ENCODE measurements at places on chromosomes 3 and 15.

DNA sequence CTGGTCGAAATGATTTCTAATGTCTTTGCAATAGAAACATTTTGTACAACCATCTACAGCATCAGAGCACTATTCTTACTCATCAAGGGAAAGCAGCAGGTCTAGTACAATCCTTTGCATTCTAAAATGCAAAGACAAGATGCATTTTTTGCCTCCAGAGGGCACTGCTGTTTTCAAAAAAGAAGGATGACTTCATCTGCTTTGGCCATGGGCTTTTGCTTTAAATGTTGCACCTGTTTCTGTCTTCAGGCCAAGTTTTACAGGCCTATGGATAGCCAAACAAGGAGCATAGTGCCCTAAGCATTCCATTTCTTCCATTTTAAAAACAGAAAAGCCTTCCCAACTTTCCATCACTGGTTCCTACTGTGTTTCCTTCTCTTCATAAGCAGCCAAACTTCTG, 3.4 kb downstream of the PARP9 start:
- DNase-seq, result peak; percentile 39

DNA sequence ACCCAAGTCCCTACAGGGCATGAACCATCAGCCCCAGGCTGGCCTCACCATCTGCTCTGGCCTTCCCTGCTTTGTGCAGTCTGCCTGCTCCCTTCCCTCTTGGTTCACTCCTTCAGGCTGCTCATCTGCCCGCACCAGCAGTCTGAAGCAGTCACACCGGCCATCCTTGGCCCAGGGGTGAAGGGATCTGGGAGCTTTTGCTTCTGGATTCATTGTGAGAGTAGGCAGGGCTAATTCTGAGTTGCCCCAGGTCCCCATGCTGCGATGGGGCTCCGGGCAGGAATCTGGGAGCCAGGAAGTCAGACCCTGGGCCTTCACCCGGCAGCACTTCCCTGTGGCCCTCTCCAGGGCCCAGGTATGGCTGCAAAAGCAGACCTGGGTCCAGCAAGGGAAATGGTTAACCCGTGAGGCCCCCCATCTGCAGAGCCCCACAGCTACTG, 99.7 kb downstream of the VGLL4 start:
- DNase-seq, result no peak

DNA sequence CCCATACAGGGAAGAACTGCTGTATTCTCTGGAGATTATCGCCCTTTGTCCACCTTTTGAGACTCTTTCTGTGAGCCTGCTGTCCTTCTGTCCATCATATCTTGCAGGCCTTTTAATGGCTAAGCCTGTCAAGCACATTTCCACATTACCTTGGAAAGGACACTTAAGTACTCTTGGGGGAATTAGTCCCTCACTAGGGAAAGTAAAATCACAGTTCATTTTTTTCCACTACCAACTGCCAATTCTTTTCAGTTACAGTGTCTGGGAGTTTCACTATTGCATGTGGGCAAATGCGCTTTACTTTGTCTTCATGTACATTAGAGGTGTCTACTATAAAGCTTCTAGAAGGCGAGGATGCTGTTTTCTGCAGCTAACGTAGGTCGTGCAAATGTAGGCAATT, 242.1 kb downstream of the NSUN3 start:
- DNase-seq, result no peak

DNA sequence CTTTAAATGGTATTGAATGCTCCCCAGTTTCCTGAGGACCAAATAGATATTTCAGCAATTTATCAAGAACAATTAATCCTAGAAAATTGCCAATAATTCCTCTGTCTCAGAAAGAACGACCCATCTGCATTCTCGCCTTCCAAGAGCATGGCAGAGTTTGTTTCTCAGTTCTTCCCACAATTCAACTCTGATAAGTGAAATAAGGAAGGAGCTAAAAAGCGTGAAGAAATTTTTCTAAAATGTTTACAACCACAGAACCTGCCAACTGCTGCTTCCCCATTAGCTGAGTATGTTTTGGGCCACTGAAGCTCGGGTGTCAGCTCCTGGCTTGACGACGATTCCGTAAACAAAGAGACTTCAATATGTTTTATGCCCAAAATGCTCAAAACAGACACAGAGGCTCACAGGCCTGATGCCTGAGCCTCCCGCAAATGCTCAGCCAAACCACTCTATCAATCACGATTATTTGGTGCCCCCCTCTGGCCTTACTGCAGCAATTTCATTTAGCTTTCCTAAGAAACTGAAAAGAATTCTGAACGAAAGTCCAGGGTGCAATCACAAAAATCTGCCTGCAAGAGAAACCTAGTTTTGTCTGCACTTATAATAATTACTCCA, 259.2 kb upstream of the CCDC54 start:
- DNase-seq, result peak; percentile 75

DNA sequence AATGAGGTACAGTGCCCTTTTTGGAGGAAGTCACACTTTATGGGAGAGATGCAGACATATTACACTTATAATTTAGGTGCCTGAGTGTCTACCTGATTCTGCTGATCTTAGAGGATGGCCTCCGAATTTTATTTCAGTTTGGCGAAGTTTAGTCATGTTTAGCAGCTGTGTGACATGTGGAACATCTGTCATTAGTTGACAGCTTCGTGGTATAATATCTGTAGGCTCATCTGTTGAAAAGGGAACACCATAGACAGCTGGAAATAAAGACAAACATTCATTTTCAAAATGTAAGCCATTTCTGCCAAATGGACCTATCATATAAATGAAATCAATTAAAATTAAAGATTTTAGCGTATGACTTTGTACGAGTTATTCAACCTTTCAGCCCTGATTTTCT, 165.4 kb downstream of the CFAP20DC start:
- no peak for DNase-seq

DNA sequence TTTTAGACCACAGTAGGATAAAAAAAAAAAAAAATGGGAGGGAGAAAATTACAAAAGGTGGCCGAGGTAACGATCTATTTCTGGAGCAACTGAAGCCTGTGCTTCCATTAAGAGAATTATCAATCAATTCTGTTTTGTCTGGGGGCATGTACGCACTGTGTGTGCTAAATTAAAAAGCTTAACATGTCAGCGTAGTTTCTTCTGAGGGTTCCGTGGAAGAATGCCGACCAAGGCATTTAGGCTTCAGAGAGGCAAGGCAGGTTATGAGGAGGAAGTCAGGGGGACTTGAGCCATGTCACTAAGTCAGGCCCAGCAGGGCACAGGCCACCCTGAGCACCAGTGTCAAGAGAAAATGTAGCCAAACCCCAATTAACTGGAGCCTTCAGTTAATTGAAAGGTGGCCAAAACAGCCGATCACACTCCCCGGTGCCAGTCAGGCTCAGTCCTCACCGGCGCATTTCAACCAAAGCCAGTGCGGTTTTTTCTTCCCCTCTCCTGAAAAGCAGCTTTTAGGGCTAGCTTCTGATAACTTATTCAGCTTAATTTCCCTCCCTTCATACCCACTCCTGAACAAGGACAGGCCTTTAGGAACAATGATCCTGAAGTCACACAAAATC, 113.9 kb downstream of the MEGF11 start:
- DNase-seq, result no peak

DNA sequence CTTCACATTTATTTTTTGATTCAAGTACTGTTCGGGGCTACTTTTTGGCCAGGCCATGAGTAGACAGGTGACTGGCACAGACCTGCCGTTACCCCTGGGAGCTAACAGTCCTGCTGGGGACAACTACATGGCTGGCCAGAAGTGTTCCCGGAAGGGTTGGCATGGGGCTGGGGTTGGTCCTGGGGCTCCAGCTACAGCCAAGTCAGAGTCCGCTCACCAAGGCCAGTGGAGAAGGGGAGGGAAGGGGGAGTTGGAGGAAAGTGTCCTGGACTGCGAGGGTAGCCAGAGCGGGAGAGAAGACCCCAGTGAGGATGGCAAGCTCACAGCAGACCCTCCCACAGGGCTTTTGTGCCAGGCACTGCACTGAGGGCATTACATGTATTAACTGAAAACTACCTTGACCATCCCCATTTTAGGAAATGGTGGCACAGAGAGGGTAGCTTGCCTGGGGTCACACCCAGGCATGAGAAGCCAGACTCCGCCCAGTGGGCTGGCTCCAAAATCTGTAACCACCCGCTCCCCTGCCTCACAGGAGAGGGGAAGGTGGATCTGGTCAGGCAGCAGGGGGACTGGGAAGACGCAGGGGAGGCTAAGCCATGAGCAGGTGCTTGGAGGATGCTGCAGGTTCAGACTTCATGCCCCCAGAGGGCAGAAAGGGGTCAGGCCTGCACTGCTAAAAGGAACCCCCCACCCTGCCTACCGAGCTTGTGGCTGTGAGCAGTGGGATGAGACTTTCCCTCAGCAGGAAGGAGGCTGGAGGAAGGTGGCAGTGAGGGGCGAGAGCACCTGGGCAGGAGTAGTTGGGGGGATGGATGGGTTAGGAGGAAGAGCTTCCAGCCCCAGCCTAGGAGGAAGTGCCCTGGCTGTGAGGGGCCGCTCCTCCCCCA, 38.3 kb upstream of the ESYT3 start:
- DNase-seq, result no peak

DNA sequence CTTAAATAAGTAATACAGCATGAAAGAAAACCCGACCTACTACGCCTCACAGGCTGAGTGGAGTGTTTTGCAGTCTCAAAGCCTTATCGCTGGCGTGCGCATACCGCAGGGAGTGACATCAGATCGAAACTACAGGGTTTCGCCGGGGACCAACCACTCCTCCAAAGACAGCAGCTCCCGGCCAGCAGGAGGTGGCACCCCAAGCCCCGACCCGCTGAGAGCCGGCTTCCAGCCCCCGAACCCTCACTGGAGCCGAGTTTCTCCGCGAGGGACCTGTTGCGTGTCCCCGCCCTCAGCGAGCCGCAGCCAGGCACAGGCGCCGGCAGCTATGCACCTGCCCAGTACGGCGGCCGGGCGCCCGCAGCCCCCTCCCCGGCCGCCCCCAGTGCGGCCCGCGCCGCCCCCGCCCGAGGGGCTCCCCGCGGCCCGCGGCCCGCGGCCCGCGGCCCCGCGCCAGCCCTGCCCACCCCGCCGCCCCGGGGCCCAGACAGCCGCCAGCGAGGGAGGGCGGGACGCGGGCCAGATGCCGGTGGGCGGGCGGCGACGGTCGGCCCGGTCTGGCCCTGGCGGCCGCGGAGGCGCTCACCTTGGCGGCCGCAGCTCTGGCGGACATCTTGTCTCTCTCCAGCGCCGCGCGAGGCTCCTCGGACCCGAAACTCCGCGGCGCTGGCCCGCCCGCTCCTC, 710 bp downstream of the TJP1 start:
- peak; percentile 86 for DNase-seq

GRCh38 chr3:139557041-139557440, 17.5 kb upstream of the RBP1 start:
- DNase-seq, result no peak

DNA sequence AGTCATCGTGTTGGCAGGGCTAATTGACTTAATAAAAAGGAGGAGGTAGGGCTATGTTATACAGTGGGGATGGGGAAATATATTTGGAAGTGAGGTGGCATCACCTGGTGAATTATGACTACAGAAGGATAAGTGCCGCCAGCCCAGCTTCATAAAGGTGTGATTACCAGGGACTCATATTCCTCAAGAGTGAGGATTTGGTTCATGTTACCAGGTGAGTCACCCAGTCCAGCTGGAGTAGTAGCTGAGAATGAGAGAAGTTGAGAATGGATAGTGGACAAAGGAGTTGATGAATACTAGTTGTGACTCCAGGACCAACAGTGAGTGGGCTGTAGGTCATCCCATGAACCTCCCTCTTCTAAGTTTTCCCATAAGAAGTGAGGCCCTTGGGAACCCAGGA, 143.0 kb upstream of the GALNT15 start:
- DNase-seq, result no peak

DNA sequence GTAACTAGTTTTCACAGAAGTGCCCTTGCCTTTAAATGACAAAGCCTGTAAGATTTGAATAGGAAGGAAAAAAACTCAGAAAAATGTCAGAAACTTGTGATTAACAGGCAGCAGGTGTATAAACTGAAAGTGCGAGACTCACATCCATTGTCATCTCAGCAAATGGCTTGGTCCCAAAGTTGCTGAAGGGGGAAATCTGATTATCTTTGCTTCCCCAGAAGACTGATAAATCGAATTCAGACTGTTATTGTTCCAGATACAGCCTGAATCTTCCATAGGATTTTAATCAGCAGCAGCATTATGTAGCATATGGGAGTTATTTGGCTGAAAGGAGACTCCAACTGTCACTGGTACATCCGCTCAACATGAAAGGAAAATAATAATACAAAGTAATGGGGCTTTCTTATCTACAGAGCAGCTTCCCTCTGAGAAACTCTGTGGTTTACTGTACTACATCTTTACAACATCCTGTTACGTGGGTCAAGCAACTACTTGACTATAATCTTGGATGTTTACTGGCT, 550.4 kb upstream of the CCDC54 start:
- DNase-seq, result peak; percentile 46

DNA sequence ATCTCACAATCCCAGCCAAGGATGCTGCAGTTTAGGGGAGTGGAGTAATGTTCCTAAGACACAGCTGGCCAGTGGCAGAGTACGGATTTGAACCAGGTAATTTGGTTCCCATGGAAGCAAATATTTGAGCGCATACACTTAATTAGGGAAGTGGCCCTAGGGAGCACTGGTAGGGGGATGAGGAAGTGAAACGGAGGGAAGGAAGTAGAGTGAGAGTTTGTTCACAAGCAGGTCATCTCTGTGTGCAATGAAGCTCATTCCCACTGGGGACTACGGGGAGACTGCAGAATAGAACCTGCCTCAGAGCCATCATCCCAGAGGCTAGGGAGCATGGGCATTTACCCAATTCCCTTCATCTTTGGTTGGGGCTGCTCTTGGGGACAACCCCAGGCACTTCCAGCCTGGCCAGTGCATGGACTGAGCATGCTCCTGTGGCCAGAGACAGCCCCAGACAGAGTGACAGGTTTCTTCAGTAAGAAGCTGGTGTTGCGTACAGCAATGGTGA, 317.2 kb upstream of the PROK2 start:
- no peak for DNase-seq

DNA sequence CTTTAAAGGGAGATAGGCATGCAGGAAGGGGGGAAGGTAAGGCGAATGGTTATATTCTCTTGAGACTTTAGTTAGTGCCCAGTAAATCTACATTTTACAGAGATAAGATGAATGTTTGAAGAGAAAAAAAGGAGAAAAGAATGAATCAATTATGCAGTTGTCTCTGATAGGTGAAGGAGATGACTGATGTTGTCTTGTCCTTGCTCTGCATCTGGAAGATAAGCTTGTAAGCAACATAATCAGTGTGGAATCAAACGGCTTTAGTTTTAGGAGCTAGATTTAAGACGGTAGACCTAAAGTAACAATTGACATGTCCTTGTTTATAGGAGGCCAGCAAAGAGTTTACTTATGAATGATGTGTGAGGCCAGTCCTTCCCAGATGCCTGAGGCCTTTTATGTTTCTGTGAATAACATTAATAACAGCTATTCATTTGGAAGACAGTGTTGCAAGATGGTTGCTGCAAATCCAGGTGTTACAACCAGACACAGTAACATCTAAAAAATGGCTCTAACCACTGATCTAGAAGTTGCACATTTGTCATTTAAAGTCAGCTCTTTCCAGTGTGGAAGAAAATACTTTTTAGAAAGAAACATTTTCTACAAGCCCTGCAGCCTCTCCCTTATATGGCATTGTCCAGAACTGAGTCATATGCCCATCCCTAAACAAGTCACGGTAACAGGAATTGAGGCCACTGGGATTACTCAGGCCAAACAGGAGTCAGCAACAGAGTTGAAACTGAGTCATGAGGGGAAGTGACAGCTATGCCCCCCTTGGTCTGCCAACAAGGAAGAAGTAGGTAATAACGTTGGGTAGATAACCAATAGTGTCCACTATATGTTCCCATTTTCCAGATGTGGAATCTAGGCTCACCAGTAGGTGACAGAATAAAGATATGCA, 77.5 kb upstream of the FBN1 start:
- peak; percentile 66 for DNase-seq
